ENCODE measurements at places on chromosomes 2 and 18. TPM values are rescaled to one million over a fixed set of nuclear protein-coding genes. Genes with fewer than 3 reads are reported as not detected.

- ATAC-seq, result no peak
Measured at GRCh38 chr2:102460467-102460866, 12.6 kb upstream of the SLC9A4 start.

GRCh38 chr2:157107460-157107859, 150.0 kb upstream of the GALNT5 start:
- no peak for ATAC-seq

- no peak for ATAC-seq
Measured at GRCh38 chr18:42038936-42039335, 83.9 kb downstream of the PIK3C3 start.

- ATAC-seq, result no peak
Measured at GRCh38 chr18:72013427-72013850, 530.7 kb downstream of the CBLN2 start.

DNA sequence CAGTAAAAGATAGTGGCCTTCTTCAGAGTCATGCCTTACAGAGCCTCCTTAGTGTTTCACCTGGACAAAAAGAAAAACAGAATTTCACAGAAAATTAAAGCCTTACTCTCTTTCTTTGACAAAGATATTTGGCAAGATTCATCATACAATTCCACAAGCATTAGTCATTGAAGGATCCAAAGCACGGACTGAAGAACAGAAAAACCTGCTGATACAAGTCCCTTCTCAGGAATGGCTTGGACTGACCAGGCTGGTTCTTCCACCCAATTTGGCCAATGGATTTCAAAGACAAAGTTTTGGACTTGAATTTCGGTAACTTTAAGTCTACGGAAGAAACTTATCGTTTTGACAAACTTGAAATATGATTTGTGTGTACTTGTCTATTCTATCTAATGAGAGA, 39.1 kb upstream of the GALNT3 start:
- ATAC-seq, result no peak

DNA sequence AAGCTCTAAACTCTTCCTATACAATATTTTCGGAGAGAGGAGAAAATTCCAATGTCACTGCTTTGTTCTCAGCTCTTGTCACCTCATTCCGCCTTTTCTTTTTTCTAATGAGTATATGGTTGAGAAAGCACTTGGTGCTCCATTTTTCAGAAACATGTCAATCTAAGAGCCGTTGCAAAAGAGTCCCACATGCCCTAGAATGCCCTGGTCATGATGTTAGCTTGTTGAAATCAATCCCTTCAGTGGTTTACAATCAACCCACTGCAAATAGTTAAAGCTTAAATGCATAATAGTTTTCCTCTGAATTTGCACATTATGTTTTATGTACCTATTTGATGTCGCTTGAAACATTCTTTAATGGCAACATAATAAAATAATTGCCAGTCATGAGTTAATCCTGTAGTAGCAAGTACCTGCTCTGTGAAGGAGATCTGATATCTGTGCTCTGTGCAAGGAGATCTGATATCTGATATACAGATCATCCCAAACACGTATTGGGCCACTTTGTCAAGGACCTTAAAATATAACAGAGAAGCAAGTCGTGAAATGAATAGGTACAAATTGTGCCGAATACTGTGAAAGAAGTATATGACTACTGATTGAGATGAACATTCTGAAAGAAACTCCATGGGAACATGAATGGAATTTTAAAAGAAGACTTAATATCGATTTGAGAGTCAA, 1633.5 kb downstream of the SUCLG1 start:
- ATAC-seq, result no peak

DNA sequence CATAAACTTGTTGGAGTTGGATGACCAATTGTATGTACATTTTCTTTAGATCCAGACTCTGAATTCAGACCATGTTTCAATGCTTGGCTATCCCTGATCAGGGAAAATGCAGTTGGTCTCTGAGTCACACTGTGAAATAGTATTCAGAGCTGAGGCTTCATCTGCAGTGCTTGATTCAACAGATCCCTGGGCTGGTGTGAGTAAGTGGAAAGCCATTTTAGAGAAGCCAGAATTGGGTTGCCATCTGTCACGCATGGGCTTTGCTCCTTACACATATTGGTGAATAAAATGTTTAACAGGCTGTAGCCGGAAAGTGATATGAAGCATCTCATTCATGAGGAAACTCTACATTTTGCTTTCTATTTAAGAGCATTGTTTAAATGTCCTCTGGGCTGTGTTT, 50.0 kb upstream of the ACYP2 start:
- ATAC-seq, result no peak

- ATAC-seq, result no peak
Measured at GRCh38 chr2:222102575-222103349, 196.0 kb downstream of the PAX3 start.

- ATAC-seq, result no peak
Measured at GRCh38 chr2:102029952-102030351, 38.2 kb downstream of the IL1R2 start.

GRCh38 chr2:98685930-98686887, 44.7 kb downstream of the MGAT4A start:
- ATAC-seq, result no peak

DNA sequence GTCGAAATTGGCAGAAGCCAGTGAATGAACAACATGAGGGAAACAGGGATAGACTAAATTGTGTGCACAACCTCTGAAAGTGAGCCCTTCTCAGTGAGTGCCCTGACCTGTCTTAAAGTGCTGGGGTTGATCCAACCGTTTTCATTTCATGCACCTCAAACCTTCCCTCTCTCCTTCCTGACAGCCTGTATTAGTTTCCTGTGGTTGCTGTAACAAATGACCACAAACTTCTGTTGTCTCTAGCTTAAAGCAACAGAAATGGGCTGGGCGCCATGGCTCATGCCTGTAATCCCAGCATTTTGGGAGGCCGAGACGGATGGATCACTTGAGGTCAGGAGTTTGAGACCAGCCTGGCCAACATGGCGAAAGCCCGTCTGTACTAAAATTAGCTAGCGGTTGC, 48.8 kb upstream of the PPP1CB start:
- ATAC-seq, result no peak

- ATAC-seq, result no peak
Measured at GRCh38 chr2:150626934-150627411, 139.5 kb upstream of the RND3 start.

DNA sequence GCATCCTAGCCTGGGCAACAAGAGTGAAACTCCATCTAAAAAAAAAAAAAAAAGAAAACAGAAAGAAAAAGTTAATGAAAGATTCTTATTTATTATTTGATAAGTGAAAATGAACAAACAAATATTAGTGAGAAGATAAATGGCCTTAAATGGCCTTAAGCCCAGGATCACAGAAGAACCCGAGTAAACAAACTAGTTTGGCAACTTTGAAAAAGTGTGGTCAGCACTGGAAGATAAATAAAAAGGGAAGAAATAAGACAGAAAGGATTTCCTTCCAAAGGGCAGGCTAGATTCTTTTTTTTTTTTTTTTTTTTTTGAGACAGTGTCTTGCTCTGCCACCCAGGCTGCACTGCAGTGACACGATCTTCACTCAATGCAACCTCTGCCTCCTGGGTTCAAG, 692.4 kb downstream of the CPS1 start:
- no peak for ATAC-seq

DNA sequence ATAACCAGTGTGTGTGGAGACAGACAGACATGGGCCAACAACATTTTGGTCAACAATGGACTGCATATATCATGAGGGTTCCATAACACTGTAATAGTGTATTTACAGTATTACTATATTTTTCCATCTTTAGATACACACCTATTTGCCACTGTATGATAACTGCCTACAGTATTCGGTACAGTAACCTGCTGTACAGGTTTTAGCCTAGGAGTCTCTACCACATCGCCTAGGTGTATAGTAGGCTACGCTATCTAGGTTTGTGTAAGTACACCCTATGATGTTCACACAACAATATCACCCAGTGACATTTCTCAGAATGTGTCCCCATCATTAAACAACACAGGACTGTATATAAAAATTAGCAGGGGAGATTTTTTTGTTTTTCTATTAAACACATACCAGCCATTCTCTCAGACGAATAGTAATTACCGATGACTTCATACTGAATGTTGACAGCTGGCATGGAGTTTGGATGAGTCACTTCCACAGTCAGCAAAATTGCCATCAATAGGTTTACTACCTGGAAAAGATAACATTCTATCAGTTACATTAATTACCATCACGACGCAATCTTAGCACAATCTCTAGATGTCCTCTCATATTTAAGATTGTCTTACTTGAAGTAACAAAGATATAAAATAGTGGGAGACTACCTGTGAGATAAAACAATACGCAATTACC, 10.8 kb downstream of the LAPTM4A start:
- no peak for ATAC-seq

The DTNB gene
- 3.9 TPM for total RNA-seq

The SAG gene
- total RNA-seq, result not detected

The BCL11A gene
- 3.6 TPM for total RNA-seq
